ENCODE measurements at places on chromosomes 12 and 14.

DNA sequence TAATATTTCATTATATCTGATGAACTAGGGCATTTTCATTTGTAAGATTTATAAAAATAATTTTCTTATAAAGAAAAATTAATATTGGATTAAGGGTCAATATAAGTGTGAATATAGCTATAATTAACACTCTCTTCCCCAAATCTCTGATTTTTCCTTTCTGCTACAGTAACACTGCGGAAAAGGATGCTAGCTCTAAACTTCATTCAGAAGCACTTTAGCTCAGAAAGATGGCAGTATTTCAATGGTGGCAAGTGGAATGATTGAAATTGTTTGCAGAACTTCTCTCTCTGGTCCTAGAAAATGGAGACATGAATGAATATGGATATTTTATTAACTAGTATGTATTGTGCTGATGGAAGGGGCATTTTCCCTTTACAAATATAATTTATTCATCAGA is 8.4 kb downstream of the NPAS3 start:
- no peak for DNase-seq

DNA sequence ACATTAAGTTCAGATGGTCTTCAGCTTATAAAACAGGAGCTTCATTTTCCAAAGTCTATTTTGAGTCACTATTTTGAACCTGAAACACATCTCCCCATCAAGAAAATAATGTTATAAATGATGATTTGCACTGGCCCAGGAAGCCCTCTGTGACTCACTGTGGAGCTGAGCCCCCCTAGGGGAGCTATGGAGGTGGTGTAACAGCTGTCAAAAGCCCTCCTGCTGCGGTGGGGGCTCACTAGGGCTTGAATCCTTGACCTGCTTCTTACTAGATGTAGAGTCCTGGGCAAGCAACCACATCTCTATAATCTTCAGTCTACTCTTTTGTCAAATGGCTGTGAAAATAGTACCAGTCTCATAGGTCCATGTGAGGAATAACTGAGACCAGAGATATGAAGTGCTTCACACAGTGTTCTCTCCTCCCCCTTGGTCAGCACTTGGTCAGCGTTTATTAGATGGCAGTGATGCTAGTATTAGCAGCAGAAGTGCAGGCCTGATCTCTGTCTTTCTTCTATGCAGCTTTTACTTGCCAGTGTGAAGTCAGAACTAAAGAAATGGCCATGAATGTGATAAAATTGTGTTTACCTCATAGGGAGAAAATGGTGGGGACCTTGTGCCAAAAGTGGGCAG is 83.4 kb downstream of the RTN1 start:
- DNase-seq: no peak

DNA sequence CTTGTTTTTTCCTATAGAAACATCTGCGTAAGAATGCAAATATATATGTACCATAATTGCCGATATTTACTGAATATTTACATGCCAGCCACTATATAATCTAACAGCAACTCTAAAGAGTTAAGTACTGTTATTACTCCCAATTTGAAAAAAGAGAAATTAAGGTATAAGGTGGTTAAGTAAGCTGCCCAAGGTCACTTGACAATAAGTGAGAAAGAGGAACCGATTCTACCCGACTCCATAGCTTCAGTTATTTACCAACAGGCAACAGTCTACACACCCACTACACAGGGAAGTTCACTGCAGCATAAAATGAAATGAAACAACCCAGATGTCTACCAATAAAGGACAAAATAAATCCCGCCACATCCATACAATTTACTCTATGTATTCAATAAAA is 1.1 kb downstream of the MIS18BP1 start:
- DNase-seq: peak; percentile 56

DNA sequence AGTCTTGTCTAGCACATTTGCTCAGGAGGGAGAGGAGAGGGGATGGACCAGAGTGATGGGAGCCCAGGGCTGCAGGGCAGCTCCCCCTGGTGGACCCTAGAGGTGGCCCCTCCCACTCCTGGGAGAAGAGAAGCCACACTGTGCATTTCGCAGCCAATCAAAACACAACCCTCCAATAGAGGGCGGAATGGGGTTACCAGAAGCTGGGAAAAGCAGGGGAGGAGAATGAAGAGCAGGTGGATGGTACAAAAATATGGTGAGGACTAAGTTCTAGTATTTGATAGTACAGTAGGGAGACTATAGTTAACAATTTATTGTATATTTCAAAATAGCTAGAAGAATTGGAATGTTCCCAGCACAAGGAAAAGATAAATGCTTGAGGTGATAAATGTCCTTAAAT is 23.6 kb downstream of the VASH1 start:
- DNase-seq: peak; percentile 82

DNA sequence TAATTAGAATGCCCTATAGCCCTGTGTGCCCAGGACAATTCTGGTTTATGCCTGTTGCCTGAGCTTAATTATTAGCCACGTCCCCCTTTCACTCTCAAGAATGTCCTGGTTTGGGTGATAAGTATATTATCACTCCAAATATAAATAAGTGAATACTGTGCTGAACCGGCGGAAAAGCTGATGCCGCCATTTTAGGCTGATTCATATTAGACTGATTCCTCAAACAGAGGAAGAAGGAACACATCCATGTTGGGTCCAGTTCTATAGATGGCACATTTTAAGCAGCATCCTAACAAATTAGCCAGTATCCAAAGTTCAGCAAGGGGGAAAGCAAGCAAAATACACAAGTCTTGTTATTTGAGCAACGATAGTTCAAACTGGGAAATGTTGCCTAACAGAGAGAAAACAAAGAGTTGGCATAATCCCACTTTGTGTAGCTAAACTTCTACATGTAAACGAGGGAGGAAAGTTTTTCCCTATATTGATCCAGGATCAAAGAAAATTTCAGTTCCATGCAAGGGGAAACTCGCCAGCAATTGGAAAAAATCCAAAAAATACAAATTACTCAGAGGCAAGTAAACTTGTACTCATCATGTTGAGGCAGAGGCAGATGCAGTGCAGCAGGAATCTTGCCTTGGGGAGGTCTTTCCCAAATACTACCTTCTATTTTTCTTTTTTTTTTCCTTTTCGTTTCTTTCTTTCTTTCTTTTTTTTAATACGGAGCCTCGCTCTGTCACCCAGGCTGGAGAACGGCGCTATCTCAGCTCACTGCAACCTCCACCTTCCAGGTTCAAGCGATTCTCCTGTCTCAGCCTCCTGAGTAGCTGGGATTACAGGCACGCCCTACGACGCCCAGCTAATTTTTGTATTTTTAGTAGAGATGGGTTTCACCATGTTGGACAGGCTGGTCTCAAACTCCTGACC is 96.2 kb downstream of the ITPR2 start:
- no peak for DNase-seq

DNA sequence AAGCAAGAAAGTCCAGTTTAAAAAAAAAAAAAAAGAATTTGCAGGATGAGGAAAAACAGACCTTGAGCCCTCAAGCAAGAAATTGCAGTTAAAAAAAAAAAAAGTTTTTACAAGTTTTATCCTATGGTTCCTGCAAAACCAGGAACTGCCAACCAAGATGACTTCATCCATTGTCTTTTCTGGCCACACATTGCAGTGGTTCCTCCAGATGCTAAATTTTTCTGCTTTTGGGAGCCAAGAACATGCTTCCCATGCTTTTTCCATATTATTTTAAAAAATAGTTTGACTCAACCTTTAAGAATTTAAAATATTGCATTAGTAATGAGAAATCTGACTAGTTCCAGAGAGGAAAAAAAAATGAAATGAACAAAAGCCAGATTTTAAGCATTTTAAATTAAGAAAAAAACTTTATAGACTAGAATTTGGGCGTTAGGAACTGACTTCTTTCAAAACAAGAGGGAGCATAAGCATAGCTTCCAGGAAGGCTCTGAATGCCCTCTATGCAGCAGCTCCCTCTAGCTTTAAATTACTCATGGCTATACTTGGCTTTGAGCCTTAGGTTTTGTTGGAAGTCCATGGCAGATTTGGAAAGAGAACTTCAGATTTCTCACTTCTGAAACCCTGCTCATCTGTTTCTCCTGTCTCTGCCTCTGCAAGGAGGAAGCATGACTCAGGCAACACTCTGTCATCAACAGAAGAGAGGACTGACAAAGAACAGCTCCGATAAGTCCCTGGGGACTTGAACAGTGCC is 124.5 kb downstream of the GPR65 start:
- DNase-seq: no peak

DNA sequence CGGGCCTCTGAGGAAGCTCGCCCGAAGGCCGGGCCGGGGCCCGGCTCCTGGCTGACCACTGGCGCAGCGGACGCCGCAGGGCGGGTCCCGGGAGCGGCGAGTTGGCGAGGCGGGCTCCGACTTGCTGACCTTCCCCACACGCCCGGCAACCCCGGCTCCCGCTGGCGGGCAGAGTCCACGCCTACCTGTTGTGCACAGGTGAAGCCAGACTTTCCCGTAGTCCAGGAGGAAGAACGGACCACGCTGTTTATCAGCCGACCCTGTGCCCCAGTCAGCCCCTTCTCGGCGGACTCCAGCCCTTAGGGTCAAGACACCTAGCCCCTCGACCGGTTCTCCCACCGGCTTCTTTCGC is 407 bp downstream of the HEATR5A start:
- peak; percentile 57 for DNase-seq

GRCh38 chr14:48333221-48333920 is 658.0 kb upstream of the MDGA2 start:
- no peak for DNase-seq

DNA sequence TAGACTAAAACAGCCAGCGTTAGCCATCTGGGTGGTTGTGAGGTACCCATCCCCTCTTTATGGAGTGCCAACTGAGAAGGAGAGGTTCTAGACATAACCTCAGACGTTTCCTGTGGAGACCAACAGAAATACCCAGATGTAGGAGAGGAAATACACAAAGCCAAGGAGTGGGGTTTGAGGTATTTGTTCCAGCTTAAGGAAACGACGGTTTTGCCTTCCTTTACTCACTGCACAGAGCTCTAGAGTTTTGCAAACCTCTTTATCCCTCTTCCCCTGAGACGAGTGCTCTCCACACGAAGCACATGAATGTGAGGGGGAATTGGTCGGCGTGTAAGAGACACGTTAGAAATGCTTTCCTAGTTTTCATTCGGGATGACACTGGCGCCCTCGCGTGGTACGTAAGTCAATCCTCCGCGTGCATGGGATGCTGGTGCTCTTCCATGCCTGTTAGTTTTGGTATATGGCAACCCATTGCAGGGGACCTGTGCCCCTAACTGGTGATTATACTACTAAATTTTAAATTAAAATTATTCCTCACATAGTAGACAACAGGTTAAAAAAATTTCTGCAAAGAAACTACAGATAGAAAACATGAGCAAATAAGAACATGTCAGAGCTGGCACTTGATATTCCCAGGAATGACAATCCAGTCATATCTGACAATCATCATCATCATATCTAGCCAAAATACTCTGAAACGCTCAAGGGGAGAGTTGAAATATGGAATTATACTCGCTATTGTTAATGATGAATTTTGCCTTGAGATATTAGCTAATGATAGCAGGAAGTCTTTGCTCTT is 121.7 kb downstream of the PPM1H start:
- no peak for DNase-seq

- DNase-seq: no peak
These were observed 41.6 kb upstream of the FGD4 start for GRCh38 chr12:32357601-32358249.

GRCh38 chr14:53953002-53953827 is 3.4 kb downstream of the BMP4 start:
- DNase-seq: peak; percentile 44

DNA sequence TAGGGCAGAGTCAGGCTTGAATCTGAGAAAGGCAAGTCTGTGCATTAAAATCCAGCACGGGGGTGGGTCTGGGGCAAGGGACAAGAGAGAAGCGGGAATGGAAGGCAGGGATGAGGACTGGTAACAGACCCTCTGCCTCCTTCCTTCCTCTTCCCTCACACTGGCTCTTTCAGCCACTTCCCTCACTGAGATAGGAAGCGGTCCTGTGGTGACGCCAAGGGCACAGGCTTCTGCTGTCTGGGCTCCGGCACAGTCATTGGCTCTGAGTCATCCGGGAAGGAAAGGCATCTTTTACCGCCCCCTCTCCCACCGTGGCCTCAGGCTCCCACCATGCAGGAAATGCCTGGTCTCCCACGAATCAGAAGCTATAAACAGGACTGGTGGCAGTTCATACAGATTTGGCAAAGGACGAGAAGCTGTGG is 70.2 kb downstream of the ETV6 start:
- DNase-seq: no peak

GRCh38 chr14:24366413-24366720 is 1.6 kb upstream of the NFATC4 start:
- DNase-seq: no peak

GRCh38 chr14:103989034-103989433 is 46.7 kb upstream of the RD3L start:
- DNase-seq: no peak

DNA sequence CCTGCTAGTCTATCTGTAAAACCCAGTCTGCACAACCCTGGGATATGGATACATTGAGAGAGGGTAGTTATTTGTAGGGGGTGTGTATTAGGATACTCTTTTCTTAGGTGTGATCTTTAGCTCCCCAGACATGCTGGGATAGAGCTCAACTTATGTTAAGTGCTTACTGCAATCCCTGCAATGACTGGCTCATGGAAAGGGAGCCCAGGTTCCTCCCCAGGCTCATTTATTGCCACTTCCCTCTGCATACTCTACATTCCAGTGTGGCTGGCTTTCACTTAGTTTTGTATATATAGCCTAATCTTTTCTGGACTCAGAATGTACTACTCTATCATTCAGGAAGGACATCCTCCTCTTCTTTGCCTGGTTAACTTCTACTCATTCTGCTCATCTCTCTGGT is 172.0 kb downstream of the SYT10 start:
- DNase-seq: no peak

- DNase-seq: no peak
These were observed 31.2 kb upstream of the RBM19 start for GRCh38 chr12:113997365-113997764.

GRCh38 chr14:39827901-39828655 is 395.8 kb upstream of the FBXO33 start:
- no peak for DNase-seq

DNA sequence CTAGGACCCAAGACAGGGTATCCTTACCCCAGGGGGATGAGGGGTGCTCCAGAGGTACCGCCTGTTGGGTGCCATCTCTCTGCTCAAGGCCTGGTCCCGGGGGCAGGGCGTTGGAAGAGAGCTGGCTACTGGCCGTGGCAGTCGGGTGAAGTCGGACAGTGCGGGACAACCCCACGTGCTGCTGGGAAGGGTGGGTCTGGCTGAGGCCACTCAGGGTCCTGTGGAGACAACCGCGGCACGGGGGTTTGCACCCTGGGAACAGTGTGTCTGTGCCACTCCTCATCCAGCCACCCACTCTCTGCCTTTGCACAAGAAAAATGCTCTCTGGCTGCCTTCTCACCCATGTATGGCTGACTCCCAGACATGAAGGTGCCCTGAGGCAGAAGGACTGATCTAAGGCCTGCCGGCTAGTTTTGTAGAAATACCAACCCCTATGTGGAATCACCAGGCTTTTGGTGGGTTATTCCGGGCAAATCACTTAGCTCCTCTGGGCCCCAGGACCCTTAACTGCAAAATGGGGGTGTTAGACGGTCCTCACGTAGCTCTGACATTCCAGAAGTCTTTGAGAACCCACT is 56.5 kb downstream of the LTBP2 start:
- no peak for DNase-seq

GRCh38 chr12:104384141-104384880 is 72.4 kb upstream of the CHST11 start:
- DNase-seq: no peak

GRCh38 chr14:61296719-61297502 is 15.8 kb upstream of the TMEM30B start:
- DNase-seq: peak; percentile 58
